Effector CD8-positive, alpha-beta T cell (primary cell): ENCODE measurements at places on chromosomes 1 and 21.

- DNase-seq, result no peak
Measured at GRCh38 chr1:208122612-208123358, 121.4 kb downstream of the PLXNA2 start.

- no peak for DNase-seq
Measured at GRCh38 chr1:167033646-167034045, 44.6 kb downstream of the MAEL start.

DNA sequence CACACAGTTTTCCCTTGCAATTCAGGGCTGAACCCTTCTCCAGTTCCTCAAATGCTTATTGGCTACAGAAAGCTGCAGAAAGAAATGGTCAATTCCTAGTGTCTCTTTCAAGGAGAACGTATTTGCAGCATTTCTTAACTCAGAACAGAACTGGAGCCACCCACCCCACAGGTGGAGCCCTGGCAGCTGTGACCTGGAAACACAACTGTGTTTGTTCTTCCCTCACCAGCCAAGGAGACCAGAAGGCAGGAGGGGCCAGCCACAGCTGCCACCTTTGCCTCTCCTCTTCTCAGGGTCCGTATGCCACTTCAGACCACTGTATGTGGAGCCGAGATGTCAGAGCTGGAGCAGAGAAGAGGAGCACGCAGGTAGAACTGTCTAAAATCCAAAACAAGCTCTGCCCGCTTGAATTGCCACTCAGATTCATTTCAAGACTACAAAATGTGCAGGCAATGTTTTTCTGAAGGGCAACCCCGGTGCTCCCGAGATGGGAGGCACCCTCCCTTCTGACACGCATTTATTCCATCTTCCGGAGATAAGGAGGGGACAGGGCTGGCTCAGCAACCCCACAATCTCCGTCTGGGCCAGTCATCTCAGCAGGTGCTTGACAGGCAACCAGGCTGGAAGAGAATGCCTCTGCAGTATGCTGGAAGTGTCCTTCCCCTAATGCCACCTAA is 16.7 kb downstream of the CD247 start:
- DNase-seq, result no peak

DNA sequence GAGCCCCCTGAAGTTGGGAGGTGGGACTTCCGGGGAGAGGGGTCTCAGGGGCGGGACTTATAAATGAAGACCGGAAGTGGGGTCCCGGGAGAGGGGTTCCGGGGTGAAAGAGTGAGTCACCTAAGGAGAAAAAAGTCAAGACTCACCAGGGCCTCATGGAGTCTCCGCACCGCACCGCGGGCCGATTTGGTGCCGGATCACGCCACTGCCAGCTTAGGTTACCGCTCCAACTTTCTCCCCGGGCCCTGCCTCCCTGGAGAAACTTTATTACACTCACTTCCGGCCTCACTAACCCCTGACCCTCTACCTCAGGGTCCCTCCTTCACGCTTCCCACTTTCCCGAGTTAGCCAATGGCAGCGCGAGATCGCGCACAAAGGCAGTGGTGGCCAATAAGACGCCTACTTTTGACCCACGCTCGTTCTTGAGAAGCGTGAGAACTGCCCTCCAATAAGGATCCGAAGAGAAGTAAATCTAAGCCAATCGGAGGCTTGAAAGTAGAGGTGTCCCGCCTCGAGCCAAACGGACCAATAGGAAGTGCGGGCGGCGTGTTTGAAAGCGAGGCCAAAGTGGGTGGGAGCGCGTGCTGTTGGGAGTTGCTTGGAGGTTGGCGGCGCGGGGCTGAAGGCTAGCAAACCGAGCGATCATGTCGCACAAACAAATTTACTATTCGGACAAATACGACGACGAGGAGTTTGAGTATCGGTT is at the start of gene CKS1B:
TSS of gene CKS1B (plus strand) at position 580 of the 706 bp plus-strand sequence. CDS start at position 645, 65 bp downstream.
- peak; percentile 95 for DNase-seq

DNA sequence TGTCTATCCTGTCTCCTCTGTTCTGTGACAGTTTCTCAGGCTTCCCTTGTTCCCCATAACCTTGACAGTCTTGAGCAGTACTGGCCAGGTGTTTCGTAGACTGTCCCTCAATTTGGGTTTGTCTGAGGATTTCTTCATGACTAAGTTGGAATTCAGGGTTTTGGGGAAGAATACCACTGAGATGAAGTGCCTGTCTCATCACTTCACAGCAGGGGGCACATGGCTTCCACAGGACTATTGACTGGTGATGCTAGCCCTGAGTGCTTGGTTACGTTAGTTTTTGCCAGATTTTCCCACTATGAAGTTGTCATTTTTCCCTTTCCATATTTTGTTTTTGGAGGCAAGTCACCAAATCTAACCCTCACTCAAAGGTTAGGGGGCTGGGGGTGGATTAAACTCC is 45.7 kb downstream of the CDCP2 start:
- DNase-seq, result no peak

- DNase-seq, result no peak
Measured at GRCh38 chr1:156865865-156866248, 5.2 kb downstream of the NTRK1 start.

DNA sequence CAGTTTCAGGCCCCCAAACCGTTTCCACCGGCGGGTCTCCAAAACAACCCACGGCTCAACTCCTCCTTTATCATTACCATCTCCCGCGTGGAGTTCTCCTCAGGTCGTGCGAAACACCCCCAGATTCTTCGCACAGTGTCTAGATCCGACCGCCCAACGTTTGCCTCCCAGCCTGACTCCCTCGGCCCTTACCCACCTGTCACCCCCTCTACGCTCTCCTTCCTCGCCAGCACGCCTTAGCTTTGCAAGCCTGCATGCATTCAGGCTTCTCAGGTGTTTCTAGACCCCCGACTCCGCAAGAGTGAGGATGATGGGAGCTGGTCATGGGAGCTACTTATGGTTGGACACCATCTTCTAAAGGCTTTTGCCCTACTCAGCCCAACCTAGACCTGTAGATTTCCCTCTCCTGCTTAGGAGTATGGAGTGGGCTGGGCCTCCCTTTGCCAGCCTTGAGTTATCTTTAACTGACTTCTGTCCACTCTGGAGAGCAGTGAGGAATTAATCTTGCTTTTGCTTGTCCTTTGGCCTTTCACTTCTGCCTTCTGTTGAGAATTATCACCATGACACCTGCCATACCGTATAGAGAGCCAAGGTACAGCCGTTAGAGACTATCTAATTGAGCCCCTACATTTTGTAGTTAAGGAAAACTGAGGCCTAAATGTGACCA is 865 bp downstream of the ATP5IF1 start:
- DNase-seq, result no peak

DNA sequence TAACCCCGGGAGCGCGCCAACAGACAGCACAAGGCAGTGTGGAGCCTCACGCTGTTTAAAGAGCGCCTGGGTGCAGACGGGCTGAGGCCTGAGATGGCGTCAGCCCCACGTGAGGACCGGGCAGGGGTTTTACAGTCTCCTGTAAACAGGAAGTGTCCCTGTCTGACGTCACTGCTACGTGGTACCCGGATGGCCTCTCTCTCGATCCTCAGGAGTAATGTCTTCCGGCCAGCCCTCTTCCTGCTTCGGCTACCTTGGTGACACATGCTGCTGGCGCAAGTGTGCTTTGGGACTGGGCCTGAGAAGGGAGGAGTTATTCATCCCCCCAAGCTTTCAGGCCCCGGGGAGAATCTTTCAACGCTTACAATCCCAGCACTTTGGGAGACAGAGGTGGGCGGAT is 41.2 kb downstream of the CNST start:
- DNase-seq, result no peak

DNA sequence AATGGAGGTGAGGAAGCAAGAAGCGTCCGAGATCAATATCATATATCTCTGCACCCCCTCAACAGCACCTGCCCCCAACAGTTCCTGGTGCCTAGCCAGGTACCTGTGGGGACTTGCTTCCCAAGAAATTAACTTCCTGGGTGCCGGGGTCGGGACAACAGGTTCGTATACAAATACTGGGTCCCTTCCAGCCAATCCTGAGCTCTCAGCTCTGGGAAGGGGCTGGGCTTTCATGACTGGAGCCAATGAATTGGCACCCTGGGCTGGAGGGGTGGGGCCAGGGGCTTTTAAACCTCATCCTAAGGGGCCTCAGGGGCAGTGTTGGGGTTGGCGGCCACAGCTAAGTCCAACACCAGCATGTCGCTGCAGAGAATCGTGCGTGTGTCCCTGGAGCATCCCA is at the start of gene PADI3:
TSS of gene PADI3 (plus strand) at position 318 of the 400 bp plus-strand sequence. CDS start at position 358, 40 bp downstream.
- DNase-seq, result no peak

DNA sequence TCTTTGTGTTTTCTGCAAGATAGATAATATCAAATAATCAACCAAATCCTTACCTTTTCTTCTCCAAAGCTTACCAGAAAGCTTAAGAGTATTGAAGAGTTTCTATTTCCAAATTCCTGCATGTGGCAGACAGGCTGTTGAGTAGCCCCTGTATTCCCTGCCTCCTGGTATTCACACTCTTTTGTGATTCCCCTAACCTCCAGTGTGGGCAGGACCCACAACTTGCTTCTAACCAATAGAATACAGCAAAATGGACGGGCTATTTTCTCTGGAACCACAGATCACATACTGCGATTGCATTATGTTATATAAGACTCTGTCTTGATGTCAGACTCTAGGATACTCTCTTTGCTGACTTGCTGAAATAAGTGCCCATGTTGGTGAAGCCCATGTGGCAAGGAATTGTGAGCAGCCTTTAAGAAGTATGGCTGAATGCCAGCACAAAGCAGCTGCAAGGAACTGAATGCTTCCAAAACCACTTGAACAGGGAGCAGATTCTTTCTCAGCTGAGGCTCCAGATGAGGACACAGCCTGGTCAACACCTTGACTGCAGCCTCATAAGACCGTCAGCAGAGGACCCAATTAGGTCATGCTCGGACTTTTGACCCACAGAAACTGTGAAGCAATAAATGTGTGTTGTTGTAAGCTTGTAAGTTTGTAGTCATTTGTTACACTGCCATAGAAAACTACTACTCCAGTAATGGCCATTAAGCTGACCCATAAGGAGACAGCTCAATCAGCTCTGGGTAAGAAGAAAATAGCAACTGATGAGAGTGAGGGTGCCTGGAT is 47.9 kb upstream of the PLXNA2 start:
- DNase-seq, result no peak

- DNase-seq, result no peak
Measured at GRCh38 chr21:27365394-27365793, 398.5 kb upstream of the ADAMTS5 start.

GRCh38 chr1:202624781-202625108 is 85.5 kb downstream of the SYT2 start:
- no peak for DNase-seq

- no peak for DNase-seq
Measured at GRCh38 chr1:107523061-107523460, 382.2 kb downstream of the NTNG1 start.

GRCh38 chr1:118113261-118113660 is 71.8 kb downstream of the SPAG17 start:
- no peak for DNase-seq

GRCh38 chr1:237141502-237141901 is 99.5 kb downstream of the RYR2 start:
- DNase-seq, result no peak

GRCh38 chr1:32242341-32242851 is 4.6 kb upstream of the FAM167B start:
- DNase-seq, result no peak

DNA sequence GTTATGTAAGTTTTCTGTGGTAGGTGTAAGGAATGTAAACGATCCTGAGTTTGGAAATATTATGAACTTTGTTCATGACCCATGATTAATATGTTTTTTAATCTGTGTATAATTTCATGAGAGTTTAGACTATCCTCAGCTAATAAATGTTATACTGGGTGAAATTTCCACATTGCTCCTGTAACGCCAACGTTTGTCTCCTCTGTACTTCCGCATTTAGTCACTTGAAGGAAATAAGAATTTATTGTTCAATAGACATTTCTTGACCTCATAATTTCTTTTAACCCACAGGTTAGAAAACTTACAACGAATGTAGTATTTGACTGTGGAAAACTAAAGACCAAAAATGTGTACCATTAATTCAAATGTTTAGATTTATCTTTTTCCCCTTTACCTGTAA is 876 bp downstream of the KCNJ15 start:
- no peak for DNase-seq

DNA sequence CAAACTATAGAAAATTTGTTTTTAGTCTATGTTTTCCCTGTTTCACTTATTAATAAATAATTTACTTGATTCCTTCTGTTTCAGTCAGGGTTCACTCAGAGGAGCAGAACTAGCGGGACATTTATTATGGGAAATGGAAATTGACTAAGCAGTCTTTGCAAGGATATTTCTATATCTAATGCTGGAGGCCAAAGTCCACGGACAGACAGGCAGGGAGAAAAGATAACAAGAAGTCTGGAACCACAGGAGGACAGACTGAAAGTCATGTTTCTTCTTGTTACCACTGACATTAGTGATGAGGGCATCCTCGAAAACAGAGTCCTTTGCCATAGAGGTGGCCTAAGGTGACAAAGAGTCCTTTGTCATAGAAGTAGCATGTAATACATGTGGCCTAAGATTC is 744.5 kb upstream of the TMPRSS15 start:
- DNase-seq, result no peak

GRCh38 chr1:171142416-171143385 is 42.4 kb upstream of the FMO2 start:
- DNase-seq, result no peak

GRCh38 chr1:19504796-19505692 is 19.7 kb upstream of the CAPZB start:
- no peak for DNase-seq

DNA sequence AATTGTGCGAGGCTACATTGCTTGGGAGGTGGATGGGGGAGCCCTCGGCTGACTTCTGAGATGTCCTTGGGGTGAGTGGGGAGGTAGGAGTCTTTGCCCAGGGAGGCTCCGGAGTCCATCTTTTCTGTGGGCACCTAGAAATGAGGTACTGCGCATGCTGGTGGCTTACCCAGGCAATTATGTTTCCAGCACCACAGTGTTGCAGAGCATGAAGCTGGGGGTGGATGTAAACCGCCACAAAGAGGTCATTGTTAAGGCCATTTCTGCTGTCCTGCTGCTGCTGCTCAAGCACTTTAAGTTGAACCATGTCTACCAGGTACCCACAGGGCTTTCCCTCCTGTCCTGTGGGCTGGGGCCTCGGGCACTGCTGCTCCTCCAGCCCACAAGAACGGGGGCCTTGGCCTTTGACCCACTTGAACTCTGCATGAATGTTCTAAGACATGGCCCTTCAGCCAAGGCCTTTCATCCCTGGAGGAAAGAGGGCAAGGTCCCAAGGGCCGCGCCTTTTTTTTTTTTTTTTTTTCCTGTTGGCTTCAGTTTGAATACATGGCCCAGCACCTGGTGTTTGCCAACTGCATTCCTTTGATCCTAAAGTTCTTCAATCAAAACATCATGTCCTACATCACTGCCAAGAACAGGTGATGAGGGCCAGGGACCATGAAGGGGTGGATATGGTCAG is 14.6 kb downstream of the STRIP1 start:
- DNase-seq, result no peak

GRCh38 chr1:94543893-94544635 is 2.5 kb upstream of the F3 start:
- no peak for DNase-seq
